Epithelial cell of proximal tubule (primary cell): ENCODE measurements at places on chromosomes 7 and 10. TPM values are rescaled to one million over a fixed set of nuclear protein-coding genes. Genes with fewer than 3 reads are reported as not detected.

DNA sequence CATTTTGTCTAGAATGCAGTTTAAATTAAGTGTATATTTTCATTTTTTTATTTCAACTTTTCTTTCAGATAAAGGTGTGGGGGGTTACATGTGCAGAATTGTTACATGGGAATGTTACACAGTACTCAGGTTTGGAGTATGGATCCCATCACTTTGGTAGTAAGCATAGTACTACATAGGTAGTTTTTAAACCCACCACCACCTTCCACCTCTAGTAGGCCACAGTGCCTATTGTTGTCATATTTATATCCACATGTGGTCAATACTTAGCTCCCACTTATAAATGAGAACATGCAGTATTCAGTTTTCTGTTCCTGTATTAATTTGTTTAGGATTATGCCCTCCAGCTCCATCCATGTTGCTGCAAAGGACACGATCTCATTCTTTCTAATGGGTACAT, 200.6 kb downstream of the CCDC7 start:
- DNase-seq = no peak

GRCh38 chr10:28879875-28880682, 202.8 kb downstream of the BAMBI start:
- no peak for DNase-seq

DNA sequence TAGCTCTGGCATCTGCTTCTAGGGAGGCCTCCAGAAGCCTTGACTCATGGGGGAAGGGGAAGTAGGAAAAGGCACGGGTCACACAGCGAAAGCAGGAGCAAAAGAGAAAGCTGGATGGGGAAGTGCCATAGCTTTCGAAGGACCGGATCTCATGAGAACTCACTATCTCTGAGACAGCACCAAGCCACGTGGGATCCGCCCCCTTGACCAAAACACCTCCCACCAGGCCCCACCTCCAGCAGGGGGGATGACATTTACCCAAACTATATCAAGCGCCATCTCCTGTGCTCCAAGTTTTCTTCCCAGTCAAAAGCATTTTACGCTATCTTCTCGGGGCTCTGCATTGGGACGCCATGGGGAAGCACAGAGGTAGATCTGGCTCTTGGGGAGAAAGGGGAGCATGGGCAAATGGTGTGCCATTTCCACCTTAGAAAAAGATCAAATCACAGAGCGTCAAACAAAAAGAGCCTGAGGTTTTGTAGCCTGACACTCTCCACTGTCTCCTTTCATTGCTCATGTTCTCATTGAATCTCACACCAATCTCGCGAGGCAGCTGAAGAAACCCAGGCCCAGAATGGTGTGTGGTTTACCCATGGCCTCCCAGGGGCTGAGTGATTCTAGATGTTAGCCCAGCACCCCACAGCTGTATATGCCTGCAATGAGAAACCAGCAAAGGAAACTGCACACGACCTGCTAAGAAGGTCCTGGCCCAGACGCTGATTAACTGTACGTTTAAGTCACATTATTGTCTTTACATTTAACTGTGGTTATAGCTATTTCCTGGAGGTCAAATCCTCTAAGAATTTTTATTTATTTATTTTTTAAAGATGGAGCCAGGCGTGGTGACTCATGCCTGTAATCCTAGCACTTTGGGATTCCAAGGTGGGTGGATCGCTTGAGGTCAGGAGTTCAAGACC, 8.1 kb upstream of the OLAH start:
- no peak for DNase-seq

GRCh38 chr10:30434273-30435072, 489 bp downstream of the MAP3K8 start:
- peak; percentile 50 for DNase-seq

DNA sequence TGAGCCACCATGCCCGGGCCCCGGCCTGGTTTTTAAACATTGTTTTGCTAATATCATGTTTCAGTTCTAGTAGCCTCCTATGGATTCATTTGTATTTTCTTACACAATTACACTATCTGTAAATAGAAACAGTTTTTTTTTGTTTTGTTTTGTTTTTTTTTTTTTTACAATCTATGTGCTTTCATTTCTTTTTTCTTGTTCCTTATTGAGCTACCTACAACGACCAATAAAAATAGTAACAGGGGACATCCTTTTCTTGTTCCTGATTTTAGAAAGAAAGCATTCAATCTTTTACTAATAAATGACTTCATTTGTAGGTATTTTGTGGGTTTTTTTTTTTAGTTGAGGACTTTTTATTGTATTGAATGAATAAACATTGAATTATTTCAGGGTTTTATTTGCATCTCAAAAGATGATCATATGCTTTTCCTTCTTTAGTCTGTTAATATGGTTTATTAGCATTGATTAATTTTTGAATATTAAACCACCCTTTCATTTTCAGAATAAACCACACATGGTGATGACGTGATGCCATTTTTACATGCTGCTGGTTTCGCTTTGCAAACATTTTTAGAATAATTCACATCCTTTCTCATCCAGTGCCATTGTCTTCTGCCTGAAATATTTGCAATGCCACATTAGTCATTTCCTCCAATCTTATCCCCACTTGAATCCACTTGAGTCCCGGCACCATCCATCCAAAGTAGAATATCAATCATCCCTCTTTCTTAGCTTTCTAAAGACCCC, 18.1 kb upstream of the AKR1E2 start:
- DNase-seq = peak; percentile 74

- DNase-seq = no peak
These were observed 345.9 kb downstream of the KIF20B start for GRCh38 chr10:90047243-90047729.

DNA sequence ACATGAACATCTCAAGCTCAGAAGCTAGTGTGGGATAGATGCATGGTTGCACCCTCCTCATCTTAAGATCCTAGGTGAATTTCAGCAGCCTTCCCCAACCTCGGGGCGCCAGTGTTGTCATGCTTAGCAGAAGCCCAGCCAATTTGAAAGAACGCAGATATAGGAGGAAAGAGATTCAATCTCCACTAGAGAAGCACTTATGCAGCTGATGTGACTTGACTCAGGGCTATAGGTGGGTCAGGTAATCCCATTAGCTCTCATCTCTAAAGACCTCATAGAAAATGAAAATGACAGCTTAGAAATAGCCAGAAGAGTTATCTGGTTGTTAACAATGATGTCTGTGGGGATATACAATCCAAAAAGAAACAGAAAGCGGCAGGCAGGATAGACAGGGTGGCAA, 310.5 kb downstream of the GPAM start:
- DNase-seq = no peak

DNA sequence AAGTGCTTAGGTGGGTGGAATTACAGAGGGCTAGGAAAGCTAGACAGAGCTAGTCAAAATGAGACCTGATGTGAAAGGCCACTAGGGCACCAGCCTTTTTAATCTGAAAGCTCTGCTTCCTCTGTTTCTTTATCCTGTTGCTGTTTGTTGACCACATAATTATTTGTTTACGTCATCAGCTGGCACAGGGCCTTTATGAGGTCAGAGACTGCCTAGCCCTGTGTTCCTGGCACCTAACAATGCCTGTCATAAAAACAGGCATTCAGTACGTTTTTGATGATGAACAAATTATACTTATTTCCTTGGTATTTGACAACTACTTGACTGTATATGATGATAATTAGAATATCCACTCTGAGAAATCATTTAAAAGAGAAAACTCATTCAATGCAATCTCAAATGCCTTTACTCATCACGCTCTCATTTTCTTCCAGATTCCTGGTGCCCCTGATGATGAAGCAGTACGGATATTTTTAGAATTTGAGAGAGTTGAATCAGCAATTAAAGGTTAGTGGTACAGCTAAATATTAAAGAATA, 26.0 kb downstream of the RBM17 start:
- peak; percentile 32 for DNase-seq

- no peak for DNase-seq
These were observed 126.4 kb downstream of the ADCY1 start for GRCh38 chr7:45700556-45700955.

EXOSC1 gene
- 34.2 and 65.3 TPM in 2 replicates for total RNA-seq

HOGA1 gene
- total RNA-seq = 4.1 and 10.8 TPM in 2 replicates

ZNHIT1 gene
- total RNA-seq = 119 and 129 TPM in 2 replicates

OR2A5 gene
- total RNA-seq = not detected in 2 replicates

CLDN12 gene
- total RNA-seq = 25.2 and 53.3 TPM in 2 replicates
